NCI-H524 (cell line): ENCODE measurements at places on chromosomes 12 and 14.

DNA sequence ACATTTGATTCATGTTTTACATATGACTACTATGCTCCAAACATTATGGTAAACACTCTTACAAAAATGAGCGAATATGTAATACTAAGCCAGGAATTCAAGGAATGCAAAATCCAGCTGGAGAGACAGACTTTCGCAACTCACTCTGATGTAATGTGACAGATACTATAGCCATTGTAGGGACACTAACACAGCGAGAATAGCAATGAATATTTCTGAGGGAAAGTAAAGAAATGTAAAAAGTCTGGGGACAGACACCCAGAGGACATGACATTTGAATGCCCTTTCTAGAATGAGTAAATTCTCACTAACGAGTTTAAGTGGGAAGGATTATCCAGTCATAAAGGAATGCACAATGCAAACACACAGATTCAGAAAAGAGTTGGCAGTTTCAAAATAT, 121.9 kb downstream of the PIK3C2G start:
- DNase-seq, result no peak

DNA sequence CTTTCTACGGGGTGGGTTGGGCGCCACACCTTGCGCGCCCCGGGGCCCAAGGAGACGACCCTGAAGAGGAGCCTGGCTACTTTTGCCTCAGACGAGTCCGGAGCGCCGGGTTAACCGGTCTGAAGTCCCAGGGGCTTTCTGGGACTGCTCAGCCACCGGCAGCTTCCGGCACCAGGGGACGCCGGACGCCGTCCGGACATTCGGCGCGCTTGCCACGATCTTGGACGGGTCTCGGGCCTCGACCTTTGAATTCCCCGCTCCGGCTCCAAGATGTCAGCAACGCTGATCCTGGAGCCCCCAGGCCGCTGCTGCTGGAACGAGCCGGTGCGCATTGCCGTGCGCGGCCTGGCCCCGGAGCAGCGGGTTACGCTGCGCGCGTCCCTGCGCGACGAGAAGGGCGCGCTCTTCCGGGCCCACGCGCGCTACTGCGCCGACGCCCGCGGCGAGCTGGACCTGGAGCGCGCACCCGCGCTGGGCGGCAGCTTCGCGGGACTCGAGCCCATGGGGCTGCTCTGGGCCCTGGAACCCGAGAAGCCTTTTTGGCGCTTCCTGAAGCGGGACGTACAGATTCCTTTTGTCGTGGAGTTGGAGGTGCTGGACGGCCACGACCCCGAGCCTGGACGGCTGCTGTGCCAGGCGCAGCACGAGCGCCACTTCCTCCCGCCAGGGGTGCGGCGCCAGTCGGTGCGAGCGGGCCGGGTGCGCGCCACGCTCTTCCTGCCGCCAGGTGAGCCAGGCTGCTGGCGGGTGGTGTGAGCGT, at the start of gene ACOT4:
ACOT4 (plus strand) TSS at position 184 of the 760 bp plus-strand sequence; CDS start at position 271, 87 bp downstream.
- DNase-seq, result no peak

- peak; percentile 46 for DNase-seq
Measured at GRCh38 chr14:92385561-92385960, 62.6 kb downstream of the SLC24A4 start.

DNA sequence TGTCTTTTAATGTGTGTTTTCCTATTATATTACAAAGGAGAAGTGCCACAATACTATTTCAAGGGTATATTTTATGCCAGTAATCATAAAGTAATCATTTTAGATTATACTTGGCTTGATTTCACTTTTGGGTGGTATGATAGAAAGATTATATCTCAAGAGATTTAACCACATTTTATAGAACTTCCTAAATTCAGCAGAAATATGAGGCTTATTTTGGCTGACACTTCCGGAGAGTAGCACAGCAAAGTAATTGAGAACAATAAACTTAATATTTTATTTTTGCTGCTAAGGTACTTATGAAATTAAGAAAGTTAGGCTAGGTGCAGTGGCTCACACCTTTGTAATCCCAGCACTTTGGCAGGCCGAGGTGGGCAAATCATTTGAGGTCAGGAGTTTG, 319.1 kb downstream of the NPAS3 start:
- DNase-seq, result no peak
